ENCODE measurements at places on chromosomes 11 and 22.

GRCh38 chr22:38171927-38172831 is 9.5 kb downstream of the PLA2G6 start:
- DNase-seq: no peak

GRCh38 chr11:74678041-74678440 is 53.2 kb downstream of the CHRDL2 start:
- DNase-seq: no peak

GRCh38 chr22:46586531-46587011 is 33.6 kb upstream of the GRAMD4 start:
- no peak for DNase-seq

DNA sequence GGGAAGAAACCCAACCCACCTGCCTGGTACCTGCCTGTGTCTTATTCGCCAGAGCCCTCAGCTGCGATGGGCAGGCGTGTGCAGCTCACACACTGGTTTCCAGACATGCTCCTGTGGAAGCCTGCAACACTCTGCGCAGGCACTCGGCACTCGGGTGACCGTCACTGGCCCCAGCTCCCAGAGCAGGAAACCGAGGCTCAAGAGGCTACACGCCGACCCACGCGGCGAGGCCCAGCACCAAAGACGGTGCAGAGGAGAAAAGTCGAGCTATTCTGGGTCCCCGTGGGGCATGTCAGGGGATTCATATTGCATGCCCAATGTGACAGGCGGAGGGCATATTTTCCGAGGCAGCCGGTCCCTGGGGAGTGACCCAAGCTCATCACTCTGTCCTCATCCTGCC is 11.6 kb upstream of the FGF19 start:
- no peak for DNase-seq

DNA sequence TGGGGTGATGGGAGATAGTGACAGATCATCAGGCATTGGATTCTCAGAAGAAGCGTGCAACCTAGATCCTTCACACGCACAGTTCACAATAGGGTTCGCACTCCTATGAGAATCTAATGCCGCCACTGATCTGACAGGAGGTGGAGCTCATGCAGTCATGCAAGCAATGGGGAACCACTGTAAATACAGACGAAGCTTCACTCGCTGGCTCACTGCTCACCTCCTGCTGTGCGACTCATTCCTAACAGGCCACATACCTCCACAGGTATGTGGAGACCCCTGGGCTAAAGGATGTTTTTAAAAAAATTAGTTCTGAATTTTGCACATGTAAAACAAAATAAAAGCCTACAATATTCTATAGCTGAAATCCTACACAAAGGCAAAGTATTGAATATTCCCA is 20.5 kb upstream of the TEAD1 start:
- no peak for DNase-seq
